ENCODE measurements at places on chromosomes 16 and 17.

DNA sequence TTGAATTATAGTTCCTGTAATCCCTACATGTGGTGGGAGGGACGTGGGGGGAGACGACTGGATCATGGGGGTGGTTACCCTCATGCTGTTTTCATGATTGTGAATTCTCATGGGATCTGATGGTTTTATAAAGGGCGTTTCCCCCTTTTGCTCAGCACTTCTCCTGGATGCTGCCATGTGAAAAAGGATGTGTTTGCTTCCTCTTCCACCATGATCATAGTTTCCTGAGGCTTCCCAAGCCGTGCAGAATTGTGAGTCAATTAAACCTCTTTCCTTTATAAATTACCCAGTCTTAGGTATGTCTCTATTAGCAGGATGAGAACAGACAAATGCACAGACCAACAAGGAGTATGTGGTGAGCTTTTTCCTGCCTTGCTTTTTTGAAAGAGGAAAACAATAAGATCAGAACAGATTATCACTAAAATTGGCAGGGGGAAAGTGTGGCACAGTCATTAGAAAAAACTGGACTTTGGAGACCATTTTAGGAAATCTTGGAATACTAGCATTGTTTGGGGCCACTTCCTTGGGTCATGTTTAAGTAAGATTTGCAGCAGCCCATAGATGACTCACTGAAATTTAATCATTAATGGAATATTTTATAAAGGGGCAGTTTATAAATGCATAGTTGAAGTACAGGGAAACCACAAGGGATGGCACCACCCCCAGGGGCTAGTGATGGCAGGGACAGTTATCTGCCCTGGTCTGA is 352.8 kb downstream of the CDH13 start:
- no peak for DNase-seq

DNA sequence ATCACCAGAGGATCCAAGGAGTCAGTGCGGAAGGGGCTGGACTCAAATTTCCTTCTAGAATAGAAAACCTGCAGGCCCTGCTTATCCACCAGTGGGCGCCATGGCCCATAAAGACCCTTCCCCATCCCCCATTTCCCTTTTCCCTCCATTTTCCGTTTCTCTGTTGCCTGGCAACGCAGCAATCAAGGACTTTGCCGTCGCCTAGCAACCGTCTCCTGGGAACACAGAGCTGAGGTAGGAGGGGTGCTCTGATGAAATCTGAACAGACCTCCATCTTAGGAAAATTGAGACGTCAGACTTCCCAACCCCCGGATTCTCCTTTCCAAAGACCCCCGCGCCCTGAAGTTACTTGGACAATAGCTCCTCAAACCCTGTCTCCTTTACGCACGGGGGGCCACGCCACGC is 5.7 kb downstream of the DLG4 start:
- DNase-seq = peak; percentile 88

GRCh38 chr17:79595471-79595870 is 15.4 kb downstream of the RBFOX3 start:
- DNase-seq = no peak

DNA sequence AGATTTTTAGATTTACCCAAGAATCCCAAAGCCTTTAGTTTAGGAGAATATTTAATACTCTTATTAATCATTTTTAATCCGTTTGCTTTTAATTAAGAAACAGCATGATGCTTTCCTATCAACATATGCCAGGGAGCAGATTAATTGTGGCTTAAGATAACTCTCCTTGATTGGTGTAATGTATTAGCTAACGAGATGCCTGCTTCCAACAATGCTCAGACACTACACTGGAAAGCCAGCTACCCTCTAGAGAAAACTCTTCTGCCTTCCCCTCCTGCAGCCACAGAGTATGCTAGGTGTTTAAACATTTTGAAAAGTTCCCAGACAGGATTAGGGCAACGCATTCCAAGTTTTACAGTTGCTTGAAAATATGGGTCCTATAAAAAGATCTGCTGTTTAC is 142.2 kb downstream of the AATF start:
- no peak for DNase-seq

GRCh38 chr17:55086635-55087058 is 118.1 kb downstream of the STXBP4 start:
- no peak for DNase-seq

GRCh38 chr16:49987381-49987780 is 37.6 kb upstream of the CNEP1R1 start:
- no peak for DNase-seq

DNA sequence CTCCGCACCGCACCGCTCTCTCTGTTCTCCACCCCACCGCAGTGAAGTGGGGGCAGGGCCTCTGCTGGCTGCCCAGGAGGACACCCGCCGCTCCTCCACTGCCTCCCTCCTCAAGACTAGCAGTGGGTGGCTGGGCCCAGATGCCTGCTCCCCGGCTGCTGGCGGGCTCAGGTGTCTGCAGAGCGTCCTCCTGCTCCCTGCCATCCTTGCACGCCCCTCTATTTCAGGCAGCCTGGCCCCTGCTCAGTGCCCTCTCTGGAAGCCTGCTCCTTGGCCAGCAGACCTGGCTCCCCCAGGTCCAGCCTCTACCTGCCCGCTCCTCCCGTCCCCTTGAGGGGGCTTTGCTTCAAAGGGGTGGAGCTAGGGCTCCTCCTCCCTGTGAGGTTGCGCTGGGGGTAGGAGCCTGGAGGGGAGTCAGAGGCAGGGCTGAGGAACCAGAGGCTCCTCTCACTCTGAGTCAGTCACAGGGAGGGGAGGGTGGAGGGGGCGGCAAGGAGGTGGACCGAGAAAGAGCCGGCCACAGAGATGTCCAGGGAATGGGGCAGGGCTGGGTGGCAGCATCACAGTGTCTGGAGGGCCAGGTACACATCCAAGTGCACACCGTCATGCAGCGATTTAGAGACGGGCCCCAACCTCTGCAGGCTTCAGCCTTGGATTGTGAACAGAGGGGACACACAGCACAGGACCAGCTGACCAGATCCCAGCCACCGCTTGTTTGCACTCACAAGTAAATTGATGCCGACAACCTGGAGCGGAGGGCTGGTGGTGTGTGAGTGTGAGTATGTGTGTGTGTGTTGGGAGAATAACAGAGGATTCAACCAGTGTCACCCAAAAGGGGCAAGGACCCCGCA is 9.8 kb upstream of the TMEM92 start:
- DNase-seq = no peak

DNA sequence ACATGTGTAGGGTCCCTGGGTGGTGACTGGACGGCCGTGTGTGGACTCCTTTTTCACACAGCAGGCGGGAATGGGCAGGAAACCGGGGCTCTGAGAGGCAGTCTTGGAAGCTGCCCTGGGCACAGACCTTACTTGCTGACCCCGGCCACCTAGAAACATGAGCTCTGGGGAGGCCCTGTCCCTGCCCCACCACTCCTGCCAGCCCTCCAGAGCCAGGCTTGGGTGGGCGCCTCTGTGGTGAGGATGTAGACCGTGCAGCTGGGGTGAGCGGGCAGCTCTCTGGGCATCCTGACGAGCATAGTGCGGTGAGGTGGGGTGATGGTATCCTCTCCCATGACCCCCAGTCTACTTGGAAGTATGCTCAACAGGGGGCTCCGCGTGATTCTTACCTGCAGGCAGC is 121.3 kb downstream of the RAB11FIP4 start:
- no peak for DNase-seq

DNA sequence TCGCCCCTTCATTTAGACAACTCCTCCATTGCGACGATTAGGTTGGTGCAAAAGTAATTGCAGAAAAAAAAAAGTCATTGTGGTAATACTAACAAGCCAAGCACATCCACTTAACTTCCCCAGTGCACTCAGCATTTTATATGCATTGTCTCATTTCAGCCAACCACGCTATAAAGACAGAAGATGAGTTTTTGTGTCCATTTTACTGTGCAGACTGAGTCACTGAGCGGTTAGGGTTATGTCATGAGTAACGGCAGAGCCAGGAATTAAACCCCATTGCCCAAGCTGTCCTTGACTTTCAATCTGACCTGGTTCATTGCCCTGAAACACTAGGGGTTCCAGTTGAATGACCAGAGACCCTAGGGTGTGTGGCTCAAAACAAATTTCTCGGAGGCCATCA is 218.7 kb downstream of the XYLT1 start:
- no peak for DNase-seq

GRCh38 chr16:27191352-27191924 is 11.9 kb upstream of the KDM8 start:
- no peak for DNase-seq

DNA sequence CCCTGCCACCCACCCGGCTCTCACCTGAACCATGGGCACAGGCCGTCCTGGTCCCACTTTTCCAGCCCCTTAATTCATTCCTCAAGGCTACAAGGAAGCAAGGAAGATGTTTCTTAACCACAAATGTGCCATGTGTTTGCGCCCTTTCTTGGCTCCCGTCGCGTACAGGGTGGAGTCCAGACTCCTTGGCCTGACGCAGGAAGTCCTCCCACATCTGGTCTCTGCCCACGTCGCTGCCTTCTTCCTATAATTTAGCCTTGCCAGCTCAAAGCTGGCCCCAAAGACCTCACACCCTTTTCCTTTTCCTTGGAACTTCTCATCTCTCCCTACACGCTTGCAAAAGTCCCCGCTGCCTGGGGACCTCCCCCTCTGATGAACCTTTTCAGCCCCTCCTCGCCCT is 38.8 kb upstream of the BHLHA9 start:
- DNase-seq = no peak

DNA sequence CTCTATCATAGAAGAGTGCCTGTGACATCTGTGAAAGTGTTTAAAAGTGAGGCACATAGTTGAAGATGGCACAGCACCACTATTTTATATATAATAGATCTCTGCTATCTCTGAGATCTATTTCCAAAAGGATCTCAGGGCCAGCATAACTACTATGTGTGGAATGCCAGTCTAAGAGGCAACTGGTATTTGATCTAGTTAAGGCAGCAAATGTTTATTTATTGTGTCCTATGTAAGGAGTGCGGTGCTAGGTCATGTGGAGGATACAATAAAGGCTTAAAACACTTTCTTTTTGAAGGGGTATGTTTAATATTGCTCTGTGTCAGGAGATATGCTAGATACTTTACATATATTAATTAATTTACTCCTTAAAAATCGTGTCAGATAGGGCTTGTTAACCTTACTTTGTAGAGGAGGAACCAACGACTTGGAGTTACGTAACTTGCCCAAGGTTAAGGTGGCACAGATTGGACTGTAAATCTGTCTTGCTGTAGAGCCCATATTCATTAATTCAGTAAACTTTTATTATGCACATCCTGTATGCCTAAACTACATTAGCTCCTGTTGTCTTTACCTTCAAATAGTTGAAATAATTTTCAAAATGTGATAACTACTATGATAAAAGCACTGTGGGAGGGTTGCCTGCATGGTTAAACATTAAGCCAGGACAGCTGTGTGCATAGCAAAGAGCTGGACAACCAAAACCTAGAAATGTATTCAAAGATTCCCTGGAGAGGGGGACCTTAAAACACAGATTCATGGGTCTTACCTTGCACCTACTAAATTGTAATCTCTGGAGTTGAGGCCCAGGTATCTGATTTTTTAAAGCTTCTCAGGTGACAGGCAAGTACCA is 83.3 kb downstream of the NLK start:
- DNase-seq = no peak

- no peak for DNase-seq
Observed at GRCh38 chr17:48609033-48609432, 1.8 kb downstream of the HOXB7 start.

- DNase-seq = no peak
Observed at GRCh38 chr16:77850636-77851333, 62.4 kb downstream of the VAT1L start.

DNA sequence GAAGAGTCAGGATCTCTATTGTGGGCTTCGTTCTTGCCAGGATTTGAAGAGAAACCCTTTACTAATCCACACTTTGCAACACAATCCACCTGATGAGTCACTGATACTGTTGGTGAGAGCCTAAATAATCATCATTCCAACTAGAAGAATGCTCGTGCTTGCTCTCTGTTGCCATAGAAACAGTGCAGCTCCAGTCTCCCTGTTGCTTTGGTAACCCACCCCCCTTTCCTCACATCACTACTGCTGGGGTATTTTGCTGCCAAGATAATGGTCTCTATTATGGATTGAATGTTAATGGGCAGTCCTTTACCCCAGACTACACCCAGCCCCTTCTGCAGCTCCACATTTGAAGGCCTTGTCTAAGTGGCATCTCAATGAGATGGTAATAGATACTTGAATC is 190.4 kb downstream of the ABCC12 start:
- peak; percentile 36 for DNase-seq

- no peak for DNase-seq
Observed at GRCh38 chr17:82121660-82122629, 23.9 kb upstream of the FASN start.

DNA sequence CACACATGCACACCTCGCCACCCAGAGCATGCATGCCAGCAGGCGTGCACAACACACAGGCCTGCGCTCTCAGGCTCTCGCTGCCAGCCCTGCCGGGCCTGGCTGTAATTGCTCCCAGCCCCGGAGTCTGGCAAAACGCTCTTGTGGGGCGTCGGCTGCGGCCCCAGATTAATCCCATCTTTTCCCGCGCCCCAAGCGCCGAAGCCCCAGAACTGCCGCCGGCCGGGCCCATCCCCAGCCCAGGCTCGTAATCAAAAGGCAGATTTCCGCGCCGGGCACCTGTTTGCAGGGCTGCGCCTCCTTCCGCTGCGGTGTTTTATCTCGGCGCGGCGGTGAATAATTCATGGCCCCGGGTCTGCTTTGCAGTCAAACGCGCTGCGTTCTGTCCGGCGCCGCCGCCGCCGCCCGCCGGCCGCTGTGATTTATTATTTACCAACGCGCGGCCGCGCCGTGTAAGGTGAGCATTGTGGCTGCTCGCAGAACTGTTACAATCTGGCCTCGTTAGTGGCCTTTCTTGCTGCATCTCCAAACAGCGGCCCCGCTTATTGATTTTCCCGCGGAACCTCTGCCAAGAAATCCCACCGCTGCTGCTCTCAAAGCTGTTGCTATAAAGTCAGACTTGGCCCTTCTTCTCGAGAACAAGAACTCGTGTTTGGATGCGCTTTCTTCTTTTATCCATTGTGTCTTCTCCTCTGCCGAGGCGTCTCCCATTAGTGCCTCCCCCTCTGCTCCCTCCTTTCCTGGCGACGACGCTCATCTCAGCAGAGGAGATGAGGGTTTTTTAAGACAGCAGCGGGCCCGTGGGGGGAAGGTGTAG is 126.1 kb downstream of the IRX5 start:
- DNase-seq = no peak

DNA sequence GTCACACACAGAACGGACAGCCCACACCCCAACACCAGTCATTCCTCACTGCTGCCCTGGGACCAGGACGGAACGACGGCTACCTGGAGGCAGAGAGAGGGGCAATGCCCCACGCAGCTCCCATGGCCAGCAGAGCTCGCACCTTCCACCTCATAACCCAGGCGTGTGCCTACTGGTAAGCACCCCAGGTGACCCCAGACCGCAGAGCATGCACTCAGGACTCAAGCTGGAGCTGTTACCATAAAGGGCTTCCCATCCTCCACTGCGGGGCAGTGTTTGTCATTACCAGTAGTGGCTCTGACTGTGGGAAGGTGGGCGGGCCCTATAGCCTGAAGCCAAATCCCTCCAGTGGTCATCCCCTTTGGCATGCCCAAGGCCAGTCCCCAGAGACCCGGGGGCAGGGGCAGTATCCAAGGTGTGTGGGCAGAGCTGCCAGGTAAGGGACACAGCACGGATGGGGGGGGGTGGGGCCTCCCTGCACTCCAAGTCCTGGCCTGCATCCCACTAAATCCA is 4.7 kb upstream of the BCAR1 start:
- no peak for DNase-seq

GRCh38 chr17:73465130-73465952 is 153.5 kb upstream of the CDC42EP4 start:
- peak; percentile 98 for DNase-seq
